ENCODE measurements at places on chromosomes 4 and X. TPM values are rescaled to one million over a fixed set of nuclear protein-coding genes. Genes with fewer than 3 reads are reported as not detected.

GRCh38 chr4:1208266-1208961 lies 36.0 kb upstream of the SPON2 start:
- no peak for DNase-seq
- no peak overlapping the region for H3K27ac ChIP-seq
- no peak overlapping the region for H3K4me3 ChIP-seq
- H3K36me3 ChIP-seq: peaks cover 6% of the 10 kb centered on the region
- no peaks in the 10 kb centered on the region for H3K27me3 ChIP-seq

- no peak overlapping the region for H3K27ac ChIP-seq
- H3K27me3 ChIP-seq: peaks cover 25% of the 10 kb centered on the region
- H3K4me3 ChIP-seq: no peak overlapping the region
- no peak for DNase-seq
- H3K4me1 ChIP-seq: no peaks in the 10 kb centered on the region
Observed at GRCh38 chr4:81839347-81840042, 367.8 kb upstream of the RASGEF1B start.

The TREX2 gene
- 2.9 TPM for total RNA-seq

DNA sequence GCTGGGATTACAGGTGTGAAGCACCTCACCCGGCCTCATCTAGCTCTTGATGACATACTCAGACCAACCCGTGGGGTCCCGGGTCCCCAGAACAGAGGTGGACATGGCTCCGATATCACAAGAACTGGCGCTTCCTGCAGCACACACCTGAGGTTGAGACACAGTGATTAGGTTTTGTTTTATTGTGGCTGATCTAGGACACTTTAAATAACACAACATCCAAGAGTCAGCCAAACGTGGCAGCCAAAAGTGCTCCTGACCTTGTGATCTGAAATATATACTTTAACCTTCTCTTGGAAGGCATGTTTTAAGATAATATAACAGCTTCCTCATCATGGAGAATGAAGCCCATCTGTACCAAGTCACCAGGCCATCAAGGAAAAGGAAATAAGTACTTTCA lies 198.9 kb downstream of the DHRSX start:
- H3K36me3 ChIP-seq: no peaks in the 10 kb centered on the region
- no peak overlapping the region for H3K4me3 ChIP-seq
- no peak for DNase-seq
- no peaks in the 10 kb centered on the region for H3K27me3 ChIP-seq
- no peak overlapping the region for H3K27ac ChIP-seq

DNA sequence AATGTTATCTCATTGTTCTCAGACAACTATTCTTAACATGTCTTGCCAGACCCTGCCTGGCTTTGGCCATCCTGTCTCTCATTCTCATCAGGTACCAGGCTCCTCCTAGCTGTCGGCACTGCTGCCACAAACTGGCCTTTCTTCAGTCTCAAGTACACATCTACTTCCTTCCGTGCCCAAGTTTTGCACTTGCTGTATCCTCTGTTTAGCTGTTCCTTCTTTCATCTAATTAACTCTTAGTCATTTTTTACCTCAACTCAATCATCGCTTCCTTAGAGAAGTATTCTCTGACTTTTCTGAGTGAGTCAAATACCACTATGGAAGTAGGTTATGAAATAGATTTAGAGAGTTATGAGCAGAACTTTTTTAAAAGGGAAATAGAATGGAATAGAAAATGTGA lies 19.7 kb downstream of the CXCL3 start:
- no peaks in the 10 kb centered on the region for H3K36me3 ChIP-seq
- no peak overlapping the region for H3K27ac ChIP-seq
- no peak overlapping the region for H3K4me3 ChIP-seq
- no peaks in the 10 kb centered on the region for H3K4me1 ChIP-seq
- DNase-seq: no peak
- H3K27me3 ChIP-seq: no peaks in the 10 kb centered on the region

The EDA gene
- 5.2 TPM for total RNA-seq
